ENCODE measurements at places on chromosomes 5 and 9. TPM values are rescaled to one million over a fixed set of nuclear protein-coding genes. Genes with fewer than 3 reads are reported as not detected.

The ACSL6 gene
- total RNA-seq, result 0.39 TPM

The NR2F1 gene
- total RNA-seq, result not detected

The IRX1 gene
- total RNA-seq, result 41.2 TPM

The COL15A1 gene
- not detected for total RNA-seq

The HNRNPK gene
- total RNA-seq, result 549 TPM

The TPM2 gene
- total RNA-seq, result 53.1 TPM
